Left colon (tissue), 2 donors: ENCODE measurements at places on chromosomes 1 and 21. TPM values are rescaled to one million over a fixed set of nuclear protein-coding genes. Genes with fewer than 3 reads are reported as not detected.

DNA sequence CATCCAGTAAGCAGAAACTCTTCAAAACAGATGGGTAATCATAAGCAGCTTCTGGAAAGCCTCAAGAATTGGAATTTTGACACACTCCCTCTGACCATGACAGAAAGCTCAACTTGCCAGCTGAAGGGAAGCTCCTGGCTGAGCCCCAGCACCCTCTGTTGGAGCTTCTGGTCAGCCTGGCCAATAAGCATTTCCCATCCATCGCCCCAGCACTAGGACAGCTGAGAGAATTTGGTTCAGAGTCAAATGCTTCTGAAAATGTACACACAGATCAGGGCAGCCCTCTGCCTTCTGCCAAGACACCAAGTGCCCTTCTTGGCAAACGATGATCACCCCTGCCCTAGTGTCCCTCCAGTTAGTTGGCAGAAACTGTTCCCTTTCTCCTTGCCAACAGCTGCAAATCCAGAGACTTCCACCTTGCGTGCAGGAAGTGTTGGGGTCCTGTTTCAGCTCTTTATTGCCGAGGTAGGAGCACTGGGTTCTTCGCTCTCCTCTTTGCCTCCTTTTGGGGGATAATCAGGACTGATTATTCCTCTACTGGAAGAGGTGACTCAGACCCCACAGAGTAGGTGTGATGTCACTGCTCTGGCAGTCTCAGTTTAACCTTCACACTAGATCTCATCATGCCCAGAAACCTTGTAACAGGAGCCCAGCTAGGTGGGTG lies 11.9 kb downstream of the PIGV start:
- peak; percentile 62 for DNase-seq

DNA sequence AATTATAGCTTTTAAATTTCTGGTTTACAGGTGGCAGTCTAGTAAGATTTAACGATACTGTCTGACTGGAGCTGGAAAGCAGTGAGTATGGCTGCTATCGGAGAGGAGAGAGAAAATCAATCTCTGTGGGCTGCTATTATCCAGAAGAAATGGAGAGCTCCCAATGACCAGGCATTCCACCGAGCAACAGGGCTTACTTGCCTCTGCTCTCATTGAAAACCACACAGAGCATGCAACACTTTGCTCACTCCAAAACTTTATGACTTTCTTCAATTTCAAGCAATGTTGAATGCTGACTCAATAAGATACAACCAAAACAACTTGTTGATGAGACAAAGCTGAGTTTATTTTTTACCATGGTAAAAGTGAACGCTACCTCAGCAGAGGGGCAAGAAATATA lies 337.0 kb upstream of the NCAM2 start:
- DNase-seq = no peak

DNA sequence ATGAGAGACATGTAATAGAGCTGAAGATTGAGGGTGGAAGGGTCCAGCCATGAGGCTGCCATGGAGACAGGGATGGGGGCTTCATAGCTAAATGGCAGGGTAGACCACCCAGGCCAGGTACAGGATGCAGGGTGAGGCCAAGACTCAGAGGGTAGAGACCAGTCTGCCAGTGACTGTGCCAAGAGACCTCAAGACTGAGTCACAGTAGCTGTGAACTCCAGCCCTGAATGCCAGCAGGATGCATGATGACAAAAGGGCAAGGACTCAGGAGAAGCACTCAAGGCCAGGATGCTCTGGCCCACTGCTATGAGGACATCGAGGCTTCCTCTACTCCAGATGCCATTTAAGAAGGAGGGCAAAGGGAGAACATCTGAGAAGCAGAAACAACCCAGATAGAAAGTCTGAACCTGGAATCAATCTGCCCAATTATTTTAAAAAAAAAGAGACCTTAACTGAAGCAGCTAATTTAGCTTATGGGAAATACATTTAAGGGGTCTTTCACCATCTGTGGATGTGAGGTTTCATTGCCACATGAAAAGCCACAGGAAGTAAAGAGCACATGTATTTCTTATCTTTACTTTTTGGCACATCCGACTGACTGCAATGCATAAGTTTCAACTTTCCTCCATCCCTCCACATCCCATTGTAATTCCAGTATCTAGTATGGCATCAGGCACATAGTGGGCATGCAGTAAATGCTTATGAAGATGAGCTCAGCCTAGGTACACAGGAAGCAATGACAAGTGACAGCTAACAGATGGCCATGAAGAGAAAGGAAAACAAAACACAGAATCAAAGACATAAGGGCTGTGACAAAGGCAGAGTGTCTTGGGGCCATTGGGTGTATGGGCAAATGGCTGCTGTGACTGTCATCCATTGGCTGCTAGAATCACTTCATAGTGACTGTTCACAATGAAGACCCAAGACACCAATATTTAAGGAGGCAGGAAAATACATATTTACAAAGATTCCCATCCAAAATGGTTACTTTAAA lies 40.2 kb downstream of the SUSD4 start:
- DNase-seq = no peak

GRCh38 chr1:22285549-22286396 lies 142.9 kb upstream of the WNT4 start:
- DNase-seq = no peak

DNA sequence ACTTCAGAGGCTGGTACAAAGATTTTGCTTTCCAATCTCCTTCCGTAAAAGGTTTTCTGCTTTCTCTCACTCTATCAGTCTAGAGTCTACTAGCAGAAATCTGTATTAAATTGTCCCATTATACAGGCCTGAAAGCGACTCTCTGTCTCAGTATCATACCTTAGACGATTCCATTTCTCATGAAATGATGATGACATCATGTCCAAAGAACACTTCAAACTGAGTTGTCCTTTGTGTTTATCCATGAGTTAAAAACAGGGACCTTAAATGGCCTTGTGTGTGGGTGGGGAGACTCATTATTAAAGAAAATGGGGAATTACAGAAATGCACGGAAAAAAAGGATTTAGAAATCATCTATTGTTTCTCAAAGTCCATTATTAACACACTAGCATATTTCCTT lies 21.0 kb upstream of the SLC44A3 start:
- DNase-seq = no peak

DNA sequence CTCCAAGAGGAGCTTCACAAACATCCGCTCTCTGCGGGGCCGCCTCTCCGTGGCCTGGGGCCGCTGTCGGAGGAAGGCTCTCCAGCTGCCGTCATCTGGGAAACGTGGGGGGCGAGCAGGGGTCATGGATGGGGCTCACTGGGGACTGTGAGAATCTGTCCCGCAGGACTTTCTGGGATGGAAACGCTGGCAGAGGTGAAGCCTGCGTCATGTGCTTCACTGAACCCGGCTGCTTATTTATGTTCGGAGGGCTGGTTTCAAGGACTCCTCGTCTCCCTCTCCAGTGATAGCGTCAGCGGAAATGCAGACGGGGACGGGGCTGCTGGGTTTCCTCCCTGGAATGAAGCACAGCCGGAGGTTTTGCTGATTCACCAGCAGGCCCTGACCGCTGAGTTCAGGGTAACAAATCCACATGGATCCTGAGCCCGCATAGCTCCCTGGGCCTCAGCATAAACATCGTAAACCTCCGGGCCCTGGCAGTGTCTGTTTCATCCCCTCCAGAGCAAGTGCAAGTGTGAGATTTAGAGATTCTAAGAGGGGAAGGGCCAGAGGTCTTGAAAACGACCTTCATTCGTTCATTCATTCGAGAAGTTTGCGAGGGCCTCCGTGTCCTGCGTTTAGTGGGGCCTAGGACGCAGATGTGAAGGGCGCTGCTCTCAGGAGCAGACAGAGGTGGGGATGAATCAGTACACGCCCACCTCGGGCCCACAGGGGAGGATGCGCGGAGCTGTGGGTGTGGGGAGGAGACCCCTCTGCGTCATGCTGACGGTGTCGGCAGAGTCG lies 7.0 kb upstream of the POFUT2 start:
- peak; percentile 50 for DNase-seq

The SWT1 gene
- 4.1 TPM for total RNA-seq

- DNase-seq = no peak
Observed at GRCh38 chr1:9332513-9333143, 39.9 kb downstream of the SPSB1 start.

The RSBN1 gene
- 28.5 TPM for total RNA-seq

- peak; percentile 88 for DNase-seq
Observed at GRCh38 chr1:205523891-205524793, 19.7 kb downstream of the CDK18 start.

The SORT1 gene
- total RNA-seq = 123 TPM

GRCh38 chr1:185398599-185398998 lies 81.6 kb upstream of the IVNS1ABP start:
- DNase-seq = no peak

The ACTN2 gene
- total RNA-seq = not detected

- no peak for DNase-seq
Observed at GRCh38 chr1:48644905-48645605, 131.6 kb downstream of the BEND5 start.

DNA sequence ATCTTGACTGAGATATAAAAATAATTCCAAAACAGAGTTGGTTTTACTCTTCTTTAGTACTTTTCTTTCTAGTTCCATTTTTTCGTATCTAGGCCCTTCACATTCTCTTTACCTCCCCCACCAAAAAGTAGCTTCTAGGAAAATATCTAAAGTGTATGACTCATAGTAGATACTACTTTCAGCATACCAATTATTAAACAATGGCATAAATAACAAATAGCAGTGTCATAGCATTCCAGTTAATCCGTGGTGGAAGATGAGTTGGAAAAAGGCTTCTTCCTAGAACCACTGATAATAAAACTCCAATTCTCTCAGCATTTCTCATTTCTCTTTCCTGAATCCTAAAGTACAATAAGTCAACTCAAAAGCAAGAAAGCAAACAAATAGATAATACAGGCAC lies 859.0 kb upstream of the B3GALT2 start:
- DNase-seq = no peak

- peak; percentile 69 for DNase-seq
Observed at GRCh38 chr21:36422279-36423098, 37.3 kb downstream of the CHAF1B start.

DNA sequence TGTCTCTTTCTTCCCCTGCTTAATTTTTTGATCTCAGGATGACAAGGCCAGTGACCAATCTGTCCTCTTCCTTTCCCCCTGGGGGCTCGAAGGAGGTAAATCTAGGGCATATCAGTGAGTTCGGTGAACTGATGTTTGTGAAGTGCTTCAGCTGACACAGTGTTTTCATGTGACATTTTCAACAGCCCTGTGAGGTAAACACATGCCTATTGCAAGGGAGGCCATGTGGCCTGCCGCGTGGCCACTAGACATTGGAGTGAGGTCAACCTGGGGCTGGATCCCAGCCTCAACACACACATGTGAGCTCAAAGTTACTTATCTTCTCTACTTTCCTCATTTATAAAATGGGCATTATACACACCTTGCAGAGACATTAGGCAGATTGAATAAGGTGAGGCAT lies 126.3 kb downstream of the PLPP3 start:
- DNase-seq = no peak

GRCh38 chr1:38852780-38853179 lies 6.8 kb downstream of the RRAGC start:
- no peak for DNase-seq

The LUZP1 gene
- 43.7 TPM for total RNA-seq

The RPTN gene
- not detected for total RNA-seq

DNA sequence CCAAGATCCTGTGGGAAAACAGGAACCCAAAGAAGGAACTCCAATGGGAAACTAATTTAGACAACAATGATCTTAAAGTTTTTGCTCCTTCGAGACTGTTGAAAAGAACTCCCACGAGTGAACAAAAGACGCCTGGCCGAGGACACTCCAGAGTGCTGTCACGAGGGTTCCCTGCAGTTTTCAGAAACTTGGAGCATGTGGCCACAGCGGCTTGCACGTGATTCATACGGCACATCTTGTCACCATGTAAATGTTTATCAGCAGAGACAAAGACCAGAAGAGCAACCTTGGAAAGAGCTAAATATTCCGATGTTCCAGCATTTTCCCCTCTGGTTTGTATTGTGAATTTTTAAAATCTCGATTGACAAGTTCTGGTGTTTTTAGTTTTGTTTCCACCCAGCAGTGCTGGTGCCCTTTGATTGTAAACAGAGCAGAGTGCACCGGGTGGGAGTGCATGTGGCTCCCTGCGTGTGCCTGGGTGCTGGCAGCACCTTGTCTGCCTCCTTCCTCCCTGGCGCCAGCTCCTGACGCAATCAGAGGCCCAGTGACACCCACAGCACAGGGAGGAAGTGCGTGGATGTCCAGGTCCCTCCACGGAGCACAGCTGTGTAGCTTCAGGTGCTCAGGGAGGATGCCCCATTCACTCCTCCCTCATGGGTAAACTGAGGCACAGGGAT lies 23.0 kb downstream of the LRRC3 start:
- DNase-seq = peak; percentile 41

GRCh38 chr1:54931275-54931840 lies 44.4 kb upstream of the DHCR24 start:
- no peak for DNase-seq

GRCh38 chr1:67821263-67821662 lies 12.0 kb downstream of the GNG12 start:
- DNase-seq = no peak

- DNase-seq = no peak
Observed at GRCh38 chr1:6485168-6486101, 6.0 kb downstream of the PLEKHG5 start.

The CRNN gene
- total RNA-seq = not detected

GRCh38 chr1:232501854-232502253 lies 128.1 kb downstream of the SIPA1L2 start:
- no peak for DNase-seq

DNA sequence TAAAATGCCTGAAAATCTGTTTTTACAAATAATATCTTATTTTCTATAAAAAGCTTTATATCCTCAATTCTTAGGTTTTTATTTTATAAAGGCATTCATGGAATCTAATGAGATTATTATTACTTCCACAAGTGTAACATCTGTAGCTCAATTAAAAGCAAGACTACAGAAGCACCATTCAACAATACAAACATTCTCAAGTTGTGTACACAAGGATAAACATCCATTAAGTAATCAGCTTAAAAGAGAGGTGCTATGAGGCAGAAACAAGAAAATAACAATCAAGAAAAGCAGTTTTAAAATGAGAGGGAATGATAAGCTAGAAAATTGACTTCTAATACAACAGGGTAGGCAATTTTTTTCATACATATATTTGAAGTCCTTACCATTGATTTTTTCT lies 326.1 kb downstream of the MRPL39 start:
- no peak for DNase-seq

- DNase-seq = peak; percentile 15
Observed at GRCh38 chr1:198560161-198560560, 19.7 kb upstream of the ATP6V1G3 start.

DNA sequence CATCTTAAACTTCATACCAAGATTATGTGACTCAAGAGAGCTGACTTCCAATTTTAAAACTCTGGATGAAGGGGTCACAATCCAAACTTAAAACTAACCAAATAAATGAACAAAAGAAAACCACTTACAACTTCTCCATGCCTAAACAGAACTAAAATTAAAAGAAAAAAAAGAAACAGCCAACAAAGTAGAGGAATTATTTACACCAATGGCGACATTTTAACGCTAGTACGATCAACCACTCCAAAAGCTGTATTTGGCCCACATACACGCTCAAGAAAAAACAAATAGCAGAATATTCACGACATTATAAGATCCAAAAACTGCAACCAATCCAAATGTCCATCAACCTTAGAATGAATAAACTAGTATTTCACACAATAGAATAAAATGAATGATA lies 42.4 kb downstream of the ENAH start:
- no peak for DNase-seq

The HSPA6 gene
- 0.64 TPM for total RNA-seq

GRCh38 chr1:155133799-155134281 lies 1.8 kb upstream of the SLC50A1 start:
- DNase-seq = no peak

The RNU1-4 gene
- 3,977 TPM for total RNA-seq
